LoVo (cell line): ENCODE measurements at places on chromosomes 7 and 10.
A peak's percentile ranks its signal among the peaks of the same experiment; 100 is the strongest.

GRCh38 chr10:104899779-104900178 is 258.7 kb downstream of the SORCS3 start:
- no peak for DNase-seq

- no peak for DNase-seq
Measured at GRCh38 chr10:119680650-119681081, 29.5 kb downstream of the BAG3 start.

- no peak for DNase-seq
Measured at GRCh38 chr7:34845666-34846361, 187.8 kb downstream of the NPSR1 start.

- DNase-seq, result no peak
Measured at GRCh38 chr10:50480054-50481007, 143.4 kb downstream of the SGMS1 start.

DNA sequence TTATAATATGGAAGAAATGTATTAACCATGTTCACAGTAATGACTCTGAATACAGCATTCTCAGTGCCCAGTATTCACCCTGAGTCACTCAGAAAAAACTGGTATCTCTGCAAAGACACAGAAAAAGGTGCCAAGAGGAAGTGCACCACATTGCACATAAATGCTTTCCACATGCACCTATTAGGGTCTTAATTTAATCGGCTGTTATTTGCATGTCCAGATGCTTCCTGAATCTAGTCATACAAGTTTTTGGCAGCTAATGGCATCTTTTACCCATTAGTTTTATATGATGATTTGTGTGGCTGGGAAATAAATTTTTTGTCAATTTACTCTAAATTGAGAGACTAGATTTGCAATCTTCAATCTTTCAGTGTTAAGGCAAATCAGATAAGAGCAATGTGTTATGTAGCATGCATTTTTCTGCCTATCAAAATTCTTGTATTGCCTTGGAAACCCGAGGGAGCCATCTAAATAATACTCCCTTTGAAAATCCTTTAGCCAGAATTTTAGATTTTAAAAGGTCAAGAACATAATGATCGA is 58.2 kb downstream of the ZNF680 start:
- DNase-seq, result no peak

GRCh38 chr7:158408318-158408920 is 179.2 kb downstream of the PTPRN2 start:
- no peak for DNase-seq

DNA sequence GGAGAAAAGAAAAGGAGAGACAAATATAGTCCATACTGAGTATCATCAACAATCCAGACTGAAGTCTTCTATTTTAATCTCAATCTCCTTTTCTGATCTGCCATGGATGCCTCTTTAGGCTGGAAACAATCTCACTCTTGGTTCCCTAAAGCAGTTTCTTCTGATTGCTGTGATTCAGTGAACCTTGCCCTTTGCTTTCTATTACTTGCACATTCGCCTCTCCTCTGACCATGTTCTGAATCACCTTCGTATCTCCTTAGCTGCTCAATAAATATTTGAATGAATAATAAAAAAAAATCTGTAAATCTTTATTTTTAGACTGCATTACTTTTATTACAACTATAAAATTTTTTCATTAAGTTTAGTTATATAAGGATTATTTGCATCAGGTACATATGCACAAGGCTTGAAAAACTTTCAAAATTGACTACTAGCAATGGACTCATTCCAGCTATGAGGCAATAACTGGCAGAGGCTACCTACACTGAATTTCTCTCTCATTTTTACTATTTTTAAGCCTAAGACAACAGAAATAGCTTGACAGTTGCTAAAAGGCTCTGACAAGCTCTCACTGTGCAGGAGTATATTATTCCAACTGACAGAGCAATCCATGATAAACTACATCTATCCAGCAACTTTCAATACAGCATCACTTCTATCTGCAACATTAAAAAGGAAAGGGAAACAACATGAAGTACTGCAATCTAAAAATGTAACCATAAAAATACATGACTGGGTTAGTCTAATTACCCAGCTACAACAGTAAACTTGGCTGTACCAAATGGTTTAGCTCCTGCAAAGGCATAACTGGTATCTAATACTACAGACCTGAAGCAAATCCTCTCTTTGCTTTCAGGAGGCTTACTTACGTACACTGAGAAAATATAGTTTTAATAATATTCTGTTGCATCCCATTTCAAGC is 25.6 kb downstream of the TM9SF3 start:
- DNase-seq, result no peak

DNA sequence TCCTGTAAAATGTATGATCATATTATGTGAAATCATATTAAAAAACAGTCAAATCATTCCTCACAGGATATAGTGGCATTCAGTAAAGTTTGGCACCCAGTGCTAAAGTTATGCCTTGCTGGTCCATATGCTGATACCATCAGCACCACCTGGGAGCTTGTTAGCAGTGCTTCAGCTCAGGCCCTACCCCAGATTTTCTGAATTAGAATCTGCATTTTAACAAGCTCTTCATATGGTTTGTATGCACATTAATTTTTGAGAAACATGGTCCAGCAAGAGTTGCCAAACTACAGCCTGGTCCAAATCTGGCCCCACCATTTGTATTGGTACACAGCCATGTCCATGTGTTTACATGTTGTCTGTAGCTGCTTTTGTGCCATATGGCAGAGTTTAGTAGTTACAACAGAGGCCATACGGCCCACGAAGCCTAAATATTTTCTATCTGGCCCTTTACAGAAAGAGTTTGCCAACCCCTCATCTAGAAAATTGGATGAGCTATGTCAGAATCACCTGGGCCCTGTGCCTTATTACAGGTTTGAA is 30.1 kb downstream of the RAB18 start:
- no peak for DNase-seq

DNA sequence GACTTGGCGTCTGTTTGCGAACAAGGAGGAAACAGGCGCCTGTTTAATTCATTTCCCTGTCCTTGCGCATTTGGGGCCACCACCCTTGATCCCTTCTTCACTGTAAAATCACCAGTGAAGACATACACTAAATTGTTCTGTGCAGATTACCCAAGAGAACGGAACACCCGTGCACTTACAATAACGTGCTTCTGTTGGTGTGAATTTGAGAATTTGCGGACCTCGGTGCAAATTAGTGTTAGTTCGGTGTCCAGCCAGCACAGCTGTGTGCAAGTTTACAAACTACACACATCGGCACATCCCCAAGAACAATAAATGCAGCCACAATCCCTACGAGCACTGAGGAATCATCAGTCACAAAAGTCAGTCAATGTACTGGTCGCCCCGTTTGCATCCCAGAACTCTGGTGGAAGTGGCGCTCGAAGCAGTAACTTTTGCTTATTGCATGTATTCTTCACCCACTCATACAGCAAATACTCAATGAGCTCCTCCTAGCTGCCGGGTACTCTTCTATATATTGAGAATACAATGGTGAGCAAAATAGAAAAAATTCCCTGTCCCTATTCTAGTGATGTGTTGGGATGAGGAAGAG is 786 bp upstream of the CNOT4 start:
- DNase-seq, result peak; percentile 17

DNA sequence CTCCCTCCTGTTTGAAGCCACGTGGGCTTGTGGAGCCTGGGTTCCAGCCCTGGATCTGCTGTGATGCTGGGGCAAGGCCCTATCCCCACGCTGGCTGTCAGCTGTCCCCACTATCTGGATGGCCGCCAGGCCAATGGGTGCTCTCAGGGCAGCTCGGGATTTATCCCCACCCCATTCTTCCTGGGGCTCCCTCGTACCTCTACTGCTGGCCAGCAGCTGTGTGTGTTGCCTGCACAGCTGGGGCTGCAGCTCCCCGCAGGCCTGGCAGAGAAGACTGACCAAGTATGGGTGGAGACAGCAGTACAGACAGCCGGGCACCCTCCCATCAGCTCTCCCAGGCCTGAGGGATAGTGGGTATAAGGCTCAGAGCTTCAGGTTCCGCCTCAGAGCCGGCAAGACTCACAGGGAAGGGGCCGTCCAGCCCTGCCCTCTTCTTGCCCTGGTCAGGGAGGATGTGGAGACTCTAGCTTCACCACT is 13.6 kb downstream of the CLIP2 start:
- DNase-seq, result no peak

- DNase-seq, result no peak
Measured at GRCh38 chr7:133303372-133303771, 50.5 kb downstream of the EXOC4 start.

DNA sequence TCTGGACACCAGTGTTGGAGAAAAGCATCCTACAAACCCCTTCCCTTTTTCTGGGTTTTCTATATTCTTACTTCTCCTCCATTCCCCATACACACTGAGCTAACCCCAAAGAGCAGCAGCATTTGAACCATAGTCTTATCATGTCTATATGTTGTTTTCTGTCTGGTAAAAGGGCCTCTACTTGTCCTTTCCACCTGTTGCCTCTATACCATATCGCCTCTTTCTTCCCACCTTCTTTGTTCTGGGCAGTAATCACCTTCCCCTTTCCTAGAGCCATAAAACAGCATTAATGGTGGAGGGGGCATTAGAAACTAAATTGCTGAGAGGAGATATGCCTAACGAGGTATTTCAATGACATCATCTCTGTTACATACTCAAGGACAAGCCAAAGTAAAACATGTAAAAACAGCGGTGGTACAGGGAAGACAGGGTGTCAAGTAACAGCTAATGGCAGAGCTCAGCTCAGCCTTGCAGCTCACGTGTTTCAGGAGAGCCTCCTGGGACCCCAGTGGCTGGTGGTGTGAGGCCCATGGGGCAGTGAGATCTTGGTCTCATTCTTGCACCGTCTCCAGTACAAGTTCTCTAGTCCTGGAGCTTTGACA is 20.6 kb downstream of the NPY start:
- DNase-seq, result no peak

GRCh38 chr7:15016315-15016667 is 113.7 kb upstream of the DGKB start:
- no peak for DNase-seq

DNA sequence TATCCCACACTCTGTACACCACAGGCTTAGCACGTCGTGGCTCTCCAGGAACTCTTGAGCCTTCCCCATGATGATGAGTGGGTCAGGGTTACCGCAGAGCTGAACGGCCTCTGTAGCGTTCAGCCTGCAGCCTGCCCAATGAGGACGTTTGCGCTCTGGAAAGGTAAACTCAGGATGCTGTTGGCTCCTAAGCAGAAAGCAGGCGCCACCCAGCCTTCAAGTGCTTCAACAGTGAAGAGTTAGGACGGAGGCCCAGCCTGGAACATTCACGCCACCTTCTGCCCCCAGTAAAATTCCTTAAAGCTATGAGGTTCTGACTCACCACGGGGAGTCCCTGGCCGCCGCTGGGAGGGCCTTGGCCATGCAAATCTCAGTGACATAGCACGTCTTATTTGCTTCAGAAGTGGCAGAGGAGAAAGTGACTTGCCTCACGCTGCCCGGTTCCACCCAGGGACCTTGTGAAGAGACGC is 161.5 kb upstream of the SH2B2 start:
- DNase-seq, result peak; percentile 40

DNA sequence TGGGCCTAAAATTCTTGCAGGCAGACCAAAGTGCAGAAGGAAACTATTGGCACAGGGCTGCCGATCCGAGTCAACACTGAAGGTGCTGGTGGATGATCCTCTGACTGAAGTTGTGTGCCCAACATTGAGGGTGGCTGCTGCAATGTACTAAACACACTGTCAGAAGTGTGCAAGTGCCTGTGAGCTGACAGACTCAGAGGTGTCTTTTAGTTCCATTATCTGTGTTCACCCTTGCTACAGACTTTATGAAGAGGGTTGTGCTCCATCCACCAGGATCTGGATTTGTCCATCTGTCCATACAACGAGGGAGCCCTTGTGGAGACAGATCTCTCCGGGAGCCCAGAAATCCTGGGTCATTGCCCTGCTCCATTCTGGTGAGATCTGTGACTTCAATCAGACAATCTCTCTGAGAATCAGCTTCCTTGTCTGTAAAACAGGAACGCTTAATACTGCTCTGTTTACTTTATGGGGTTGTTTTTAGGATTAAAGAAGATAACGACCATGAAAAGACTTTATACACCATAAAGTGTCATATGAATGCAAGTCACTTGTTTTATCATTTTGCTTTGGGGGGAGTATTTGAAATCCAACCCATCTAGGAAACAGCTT is 9.5 kb upstream of the TRPV6 start:
- DNase-seq, result no peak
